Smooth muscle cell of the pulmonary artery (primary cell): ENCODE measurements at places on chromosomes 1 and 21. TPM values are rescaled to one million over a fixed set of nuclear protein-coding genes. Genes with fewer than 3 reads are reported as not detected.

The HFM1 gene
- 0.03 and 0.20 TPM in 2 replicates for total RNA-seq

The C4BPA gene
- total RNA-seq: not detected in 2 replicates

The HSD3B1 gene
- not detected in 2 replicates for total RNA-seq

The S100A7A gene
- total RNA-seq: not detected in 2 replicates

The C8B gene
- not detected in 2 replicates for total RNA-seq

The PKLR gene
- total RNA-seq: under 0.01 TPM in 1 of 2 replicates, not detected in the other

The B3GALNT2 gene
- total RNA-seq: 34.7 and 44.7 TPM in 2 replicates

The APP gene
- 654 and 940 TPM in 2 replicates for total RNA-seq

The S100A8 gene
- not detected in 2 replicates for total RNA-seq

The C1orf141 gene
- total RNA-seq: not detected in 2 replicates

The ATP1A2 gene
- total RNA-seq: 1.5 TPM in 2 replicates

The CFHR1 gene
- total RNA-seq: 0.36 and 1.6 TPM in 2 replicates

The TEX38 gene
- total RNA-seq: not detected in 2 replicates

The NBPF6 gene
- total RNA-seq: 0.07 and 0.10 TPM in 2 replicates

The KRTAP7-1 gene
- not detected in 2 replicates for total RNA-seq

The ITLN2 gene
- total RNA-seq: 0.52 and 0.69 TPM in 2 replicates

The PTPN22 gene
- 0.91 and 4.7 TPM in 2 replicates for total RNA-seq

The KCNH1 gene
- total RNA-seq: 0.63 and 8.9 TPM in 2 replicates

The FAM3B gene
- total RNA-seq: not detected in 2 replicates

The DISP1 gene
- 6.6 and 6.9 TPM in 2 replicates for total RNA-seq
